ENCODE measurements at places on chromosomes 4 and X.

DNA sequence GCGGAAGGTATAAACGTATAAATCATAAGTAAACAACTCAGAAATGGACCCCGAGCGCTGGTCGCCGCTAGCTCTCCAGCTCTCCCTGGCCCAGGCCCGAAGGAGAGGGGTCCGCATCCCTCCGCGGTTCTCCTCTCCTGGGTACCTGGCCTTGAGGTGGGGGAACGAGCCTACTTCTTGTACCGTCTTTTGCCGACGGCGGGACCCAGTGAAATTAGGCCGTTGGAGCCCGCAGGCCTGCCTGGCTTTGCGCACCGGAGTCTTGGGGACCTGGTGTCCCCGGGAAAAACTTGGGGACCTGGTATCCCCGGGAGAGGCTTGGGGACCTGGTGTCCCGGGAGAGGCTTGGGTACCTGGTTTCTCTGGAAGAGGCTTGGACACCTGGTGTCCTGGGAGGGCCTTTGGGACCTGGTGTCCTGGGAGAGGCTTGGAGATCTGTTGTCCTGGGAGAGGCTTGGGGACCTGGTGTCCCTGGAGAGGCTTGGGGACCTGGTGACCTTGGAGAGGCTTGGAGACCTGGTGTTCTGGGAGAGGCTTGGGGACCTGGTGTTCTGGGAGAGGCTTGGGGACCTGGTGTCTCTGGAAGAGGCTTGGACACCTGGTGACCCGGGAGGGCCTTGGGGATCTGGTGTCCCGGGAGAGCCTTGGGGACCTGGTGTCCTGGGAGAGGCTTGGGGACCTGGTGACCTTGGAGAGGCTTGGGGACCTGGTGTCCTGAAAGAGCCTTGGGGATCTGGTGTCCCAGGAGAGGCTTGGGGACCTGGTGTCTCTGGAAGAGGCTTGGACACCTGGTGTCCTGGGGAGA lies 12.0 kb downstream of the SHOX start:
- no peak for DNase-seq

DNA sequence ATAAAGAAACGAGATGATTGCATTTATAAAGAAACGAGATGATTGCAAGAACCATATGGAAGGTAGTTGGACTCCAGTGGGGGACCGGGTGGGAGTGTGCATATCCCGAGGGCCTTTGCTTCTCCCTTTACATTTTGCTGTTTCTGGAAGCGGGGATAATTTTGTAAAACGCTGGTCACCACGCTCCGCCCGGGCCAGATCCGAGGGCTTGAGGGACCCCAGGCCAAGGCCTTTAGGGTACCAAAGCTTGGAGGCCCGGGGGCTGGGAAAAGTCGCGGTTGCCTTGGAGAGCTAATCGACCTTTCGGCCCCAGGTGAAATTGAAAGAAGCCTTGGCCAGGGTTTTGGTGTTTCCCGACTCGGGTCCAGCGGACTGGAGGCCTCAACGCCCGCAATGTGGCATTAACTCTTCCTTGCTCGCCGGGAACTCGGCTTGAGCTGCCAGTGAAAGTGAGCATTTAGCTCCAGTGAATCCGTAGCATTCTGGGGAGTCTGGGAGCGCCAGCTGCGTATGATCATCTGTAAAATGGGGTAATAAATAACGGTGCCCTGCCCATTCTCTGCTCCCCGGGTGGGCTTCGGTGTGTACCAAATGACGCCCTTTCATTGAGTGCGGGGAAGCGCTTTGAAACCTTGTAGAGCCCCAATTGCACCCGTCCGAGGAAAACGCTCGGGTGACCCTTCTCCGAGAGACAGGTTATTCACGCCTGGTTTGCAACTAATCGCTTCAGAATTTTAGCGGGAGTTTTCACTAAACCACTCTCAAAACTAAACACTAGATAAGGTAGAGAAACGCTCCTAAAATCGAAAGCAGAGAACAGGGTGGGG lies 4.5 kb downstream of the NKX3-2 start:
- DNase-seq, result no peak

GRCh38 chr4:41795796-41796385 lies 47.4 kb upstream of the PHOX2B start:
- no peak for DNase-seq

DNA sequence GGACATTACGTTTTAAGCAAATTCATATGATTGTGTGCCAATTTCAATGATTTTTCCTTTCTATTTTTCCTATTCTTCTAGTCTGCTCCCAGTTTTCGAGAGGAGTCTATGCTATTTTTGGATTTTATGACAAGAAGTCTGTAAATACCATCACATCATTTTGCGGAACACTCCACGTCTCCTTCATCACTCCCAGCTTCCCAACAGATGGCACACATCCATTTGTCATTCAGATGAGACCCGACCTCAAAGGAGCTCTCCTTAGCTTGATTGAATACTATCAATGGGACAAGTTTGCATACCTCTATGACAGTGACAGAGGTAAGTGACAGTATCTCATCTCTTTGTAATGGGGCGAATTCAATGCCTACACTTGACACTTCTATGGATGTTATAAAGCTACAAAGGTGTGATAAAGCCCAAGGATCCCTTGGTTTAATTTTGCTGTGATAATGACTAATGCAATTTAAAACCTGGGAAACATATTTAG lies 83.0 kb downstream of the GRIA2 start:
- DNase-seq, result no peak

GRCh38 chr4:79676705-79677104 lies 268.7 kb upstream of the GK2 start:
- DNase-seq, result no peak

DNA sequence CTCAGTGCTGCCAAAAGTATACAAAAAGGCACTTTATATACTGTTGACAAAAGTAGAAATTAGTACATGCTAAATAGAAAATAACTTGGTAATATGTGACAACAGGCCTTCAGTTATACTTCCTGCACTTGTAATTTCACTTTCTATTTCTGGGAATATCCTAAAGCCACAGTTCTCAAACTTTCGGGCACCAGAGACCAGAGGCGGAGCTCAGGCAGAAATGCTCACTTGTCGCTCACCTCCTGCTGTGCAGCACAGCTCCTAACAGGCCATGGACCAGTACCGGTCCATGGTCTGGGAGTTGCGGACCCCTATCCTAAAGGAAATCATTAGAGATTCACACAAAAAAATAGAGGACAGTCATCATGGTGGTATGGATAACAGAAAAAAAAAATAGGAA lies 25.7 kb downstream of the ACSL4 start:
- no peak for DNase-seq

- DNase-seq, result peak; percentile 9
These were observed at the start of gene BTC for GRCh38 chr4:74794382-74795010. BTC (minus strand) TSS chr4:74794523; CDS start chr4:74794325, 198 bp downstream.

DNA sequence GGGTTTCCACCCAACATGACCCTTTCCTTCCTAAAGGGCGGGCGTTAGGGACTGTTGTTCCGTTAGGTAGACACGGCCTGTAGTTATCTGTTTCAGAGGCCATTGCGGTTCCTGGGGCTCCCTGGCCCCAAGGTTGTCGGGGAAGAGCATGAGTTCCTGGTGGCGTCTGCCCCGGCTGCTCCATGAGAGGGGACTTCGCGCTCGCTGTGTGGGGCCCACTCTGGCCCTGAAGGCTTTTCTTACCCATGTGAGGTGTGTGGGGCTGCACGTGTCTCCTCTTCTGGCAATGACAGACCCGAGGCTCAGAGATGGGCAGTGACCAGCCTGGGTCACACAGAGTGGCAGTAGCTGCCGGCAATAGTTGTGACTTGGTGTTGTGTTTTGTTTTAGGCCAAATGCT lies 9.1 kb downstream of the TADA2B start:
- DNase-seq, result no peak

DNA sequence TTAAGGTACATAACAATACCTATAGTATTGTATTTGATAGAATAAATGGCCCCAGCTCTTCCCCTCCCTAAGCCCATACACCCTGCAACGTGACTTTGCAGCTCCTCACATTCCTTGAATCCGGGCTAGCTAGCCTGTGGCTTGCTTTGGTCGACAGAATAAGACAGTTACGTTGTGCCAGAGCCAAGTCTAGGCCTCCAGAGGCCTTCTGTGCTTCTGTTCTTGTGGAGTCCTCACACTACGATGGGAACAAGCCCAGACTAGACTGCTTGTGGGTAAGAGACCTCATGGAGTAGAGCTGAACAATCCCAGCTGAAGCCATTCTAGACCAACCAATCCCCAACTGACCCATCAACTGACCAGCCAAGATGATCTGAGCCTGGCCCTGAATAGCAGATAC lies 102.4 kb upstream of the PLAC1 start:
- DNase-seq, result no peak

GRCh38 chr4:113973345-113973744 lies 6.1 kb downstream of the ARSJ start:
- no peak for DNase-seq
